ENCODE measurements at places on chromosomes 5 and 9.

DNA sequence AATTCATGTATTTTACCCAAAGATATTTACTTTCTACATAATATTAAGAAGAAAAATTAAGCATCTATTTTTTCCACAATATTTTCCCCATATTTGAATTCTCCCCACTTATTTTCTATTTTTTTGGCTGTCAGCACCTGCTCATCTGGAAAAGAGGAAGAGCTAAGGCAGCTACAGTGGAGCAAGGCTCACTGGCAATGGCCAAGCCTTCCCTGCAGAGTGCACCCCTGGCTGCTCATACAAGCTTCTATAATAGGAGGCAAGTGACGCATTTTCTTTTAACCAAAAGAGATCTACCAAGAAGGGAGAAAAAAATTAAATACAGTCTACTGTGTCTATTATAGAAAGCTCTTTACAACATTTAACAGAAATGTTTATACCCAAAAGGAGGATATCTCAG, 72.5 kb downstream of the AUH start:
- no peak for DNase-seq

GRCh38 chr5:33317271-33317670, 123.5 kb upstream of the TARS1 start:
- DNase-seq: no peak

GRCh38 chr9:98491828-98492227, 216.9 kb downstream of the GABBR2 start:
- DNase-seq: no peak

- no peak for DNase-seq
Measured at GRCh38 chr5:31935496-31936369, 238.4 kb downstream of the GOLPH3 start.

GRCh38 chr5:1751864-1752822, 47.5 kb downstream of the MRPL36 start:
- DNase-seq: no peak

DNA sequence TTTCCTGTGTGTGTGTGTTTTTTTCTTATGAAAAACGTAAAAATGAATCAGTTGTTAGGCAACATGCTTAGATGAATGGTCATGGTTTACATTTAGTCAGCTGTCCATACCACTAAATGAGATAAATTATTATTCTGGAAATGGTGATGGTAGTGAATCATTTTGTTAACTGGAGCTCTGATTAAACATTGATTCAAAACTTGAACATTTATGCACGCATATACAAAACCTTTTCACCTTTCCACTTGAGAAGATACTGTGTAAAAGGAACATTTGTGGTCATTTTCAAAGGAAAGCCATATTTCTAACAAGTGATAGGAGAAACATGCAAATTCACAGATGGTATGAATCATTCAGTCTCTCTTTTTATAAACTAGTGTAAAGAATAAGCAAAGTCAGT, 162.0 kb downstream of the SLC25A46 start:
- DNase-seq: no peak

DNA sequence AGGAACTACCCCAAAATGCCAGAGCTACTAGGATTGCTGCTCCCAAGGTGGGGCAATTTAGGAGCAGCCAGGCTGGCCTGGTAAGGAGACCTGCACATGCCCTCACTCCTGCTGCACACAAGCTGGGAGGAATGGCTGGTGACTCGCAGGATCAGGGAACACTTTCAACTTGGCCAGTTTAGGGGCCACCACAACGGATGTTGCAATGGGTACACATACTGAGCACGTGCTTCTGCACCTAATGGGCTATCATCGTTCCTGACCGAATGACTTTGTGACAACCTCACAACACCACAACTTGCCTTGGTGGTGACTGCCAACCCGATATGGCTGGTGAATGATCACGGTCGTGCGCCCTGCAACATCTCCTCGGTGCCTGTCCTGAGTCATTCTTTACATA, 172.0 kb downstream of the ROR2 start:
- no peak for DNase-seq

GRCh38 chr9:89442981-89443814, 54.7 kb downstream of the SEMA4D start:
- no peak for DNase-seq

GRCh38 chr5:132873119-132873929, at the start of gene LEAP2:
Gene LEAP2, plus strand, starts transcription at chr5:132873668. Its CDS starts 27 bp downstream, at chr5:132873695.
- no peak for DNase-seq

DNA sequence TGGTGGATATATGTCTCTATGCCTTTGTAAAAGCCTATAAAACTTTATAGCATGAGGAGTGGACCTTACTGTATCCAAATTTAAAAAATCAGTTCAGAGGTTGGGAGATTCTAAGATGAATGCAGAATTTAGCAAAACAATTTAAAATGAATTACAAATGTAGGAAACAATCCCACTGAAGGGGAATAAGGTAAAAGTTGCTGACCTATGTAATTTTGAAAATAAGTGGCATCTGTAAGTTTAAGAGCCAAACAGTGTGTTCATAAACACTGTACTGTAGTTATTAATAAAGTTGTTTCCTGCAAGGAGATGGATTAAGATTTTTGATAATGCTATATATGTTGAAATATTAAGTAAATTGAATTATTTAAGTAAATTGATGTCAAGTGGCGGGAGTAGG, 4.6 kb downstream of the IFNW1 start:
- no peak for DNase-seq

DNA sequence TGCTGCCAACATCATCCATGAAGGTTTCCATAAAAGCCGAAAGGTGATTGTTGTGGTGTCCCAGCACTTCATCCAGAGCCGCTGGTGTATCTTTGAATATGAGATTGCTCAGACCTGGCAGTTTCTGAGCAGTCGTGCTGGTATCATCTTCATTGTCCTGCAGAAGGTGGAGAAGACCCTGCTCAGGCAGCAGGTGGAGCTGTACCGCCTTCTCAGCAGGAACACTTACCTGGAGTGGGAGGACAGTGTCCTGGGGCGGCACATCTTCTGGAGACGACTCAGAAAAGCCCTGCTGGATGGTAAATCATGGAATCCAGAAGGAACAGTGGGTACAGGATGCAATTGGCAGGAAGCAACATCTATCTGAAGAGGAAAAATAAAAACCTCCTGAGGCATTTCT, 10.1 kb downstream of the TLR4 start:
- no peak for DNase-seq

- DNase-seq: no peak
Measured at GRCh38 chr5:136699651-136700050, 334.3 kb upstream of the TRPC7 start.

GRCh38 chr9:99749641-99750040, 72.0 kb upstream of the NR4A3 start:
- DNase-seq: no peak

GRCh38 chr5:9348401-9348996, 197.4 kb downstream of the SEMA5A start:
- no peak for DNase-seq

DNA sequence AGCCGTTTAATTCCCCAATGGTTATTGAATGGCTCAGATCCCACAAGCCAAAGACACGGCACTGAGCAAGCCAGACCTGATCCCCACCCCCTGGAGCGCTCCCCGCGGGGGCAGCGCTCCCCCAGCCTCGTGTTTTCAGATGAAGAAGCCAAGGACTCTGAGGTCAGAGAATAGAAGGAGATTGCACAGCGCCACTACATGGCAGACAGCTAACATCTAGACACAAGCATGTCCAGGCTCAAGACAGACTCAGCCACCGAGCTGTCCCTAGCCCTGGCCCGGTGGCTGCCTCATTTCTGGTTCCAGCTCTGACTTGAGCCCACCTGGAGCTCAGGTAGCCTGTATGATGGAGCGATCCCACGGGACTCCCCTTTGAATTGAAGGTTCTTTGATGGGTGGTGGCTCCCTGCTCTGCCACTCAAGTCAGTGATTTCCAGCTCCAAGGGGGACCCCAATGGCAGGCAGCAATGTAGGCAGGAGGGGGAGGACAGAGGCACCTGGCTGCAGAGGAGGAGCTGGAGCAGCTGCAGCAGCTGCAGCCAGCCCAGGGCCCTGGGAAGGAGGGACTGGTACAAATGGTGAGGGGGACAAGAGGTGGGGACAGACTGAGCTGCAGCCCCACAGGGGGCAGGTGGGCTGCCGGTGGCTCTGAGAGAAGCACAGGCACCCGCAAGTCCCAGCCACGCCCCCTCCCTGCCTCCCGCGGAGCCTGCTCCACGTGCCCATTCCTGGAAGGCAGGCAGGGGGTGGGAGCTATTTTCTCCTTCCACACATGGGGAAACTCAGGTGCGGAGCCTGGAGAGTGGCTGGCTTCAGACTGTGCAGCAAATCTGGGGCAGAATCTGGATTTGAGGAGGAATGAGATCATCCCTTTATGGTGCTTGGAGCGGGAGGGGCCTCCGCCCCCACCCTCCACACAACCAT, 40.2 kb downstream of the NTNG2 start:
- DNase-seq: no peak

DNA sequence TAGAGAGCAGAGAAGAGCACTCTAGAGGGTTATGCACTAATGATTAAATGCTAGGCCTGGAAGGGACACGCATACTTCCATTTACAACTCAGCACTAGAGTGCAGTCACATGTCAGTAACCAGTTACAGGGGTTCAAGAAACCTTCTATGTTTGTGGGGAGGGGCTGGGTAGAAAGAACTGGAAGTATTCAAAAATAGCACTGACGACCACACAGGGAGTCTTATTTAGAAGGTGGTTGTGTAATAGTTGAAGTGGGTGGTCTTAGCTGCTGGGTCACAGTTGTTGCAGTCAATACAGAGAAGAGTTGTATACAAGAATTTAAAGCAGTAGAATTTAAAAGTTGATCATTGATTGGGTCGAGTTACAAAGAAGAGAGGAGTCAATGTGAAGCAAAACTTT, 15.4 kb downstream of the AOPEP start:
- DNase-seq: no peak

GRCh38 chr5:88034520-88034919, 234.1 kb downstream of the TMEM161B start:
- no peak for DNase-seq

GRCh38 chr5:143376911-143377813, 26.3 kb downstream of the NR3C1 start:
- no peak for DNase-seq

- no peak for DNase-seq
Measured at GRCh38 chr5:111563031-111563822, 50.9 kb upstream of the STARD4 start.

- DNase-seq: no peak
Measured at GRCh38 chr5:84059672-84060071, 325.0 kb downstream of the EDIL3 start.
